ENCODE measurements at places on chromosomes 16 and 17.
A peak's percentile ranks its signal among the peaks of the same experiment; 100 is the strongest.

DNA sequence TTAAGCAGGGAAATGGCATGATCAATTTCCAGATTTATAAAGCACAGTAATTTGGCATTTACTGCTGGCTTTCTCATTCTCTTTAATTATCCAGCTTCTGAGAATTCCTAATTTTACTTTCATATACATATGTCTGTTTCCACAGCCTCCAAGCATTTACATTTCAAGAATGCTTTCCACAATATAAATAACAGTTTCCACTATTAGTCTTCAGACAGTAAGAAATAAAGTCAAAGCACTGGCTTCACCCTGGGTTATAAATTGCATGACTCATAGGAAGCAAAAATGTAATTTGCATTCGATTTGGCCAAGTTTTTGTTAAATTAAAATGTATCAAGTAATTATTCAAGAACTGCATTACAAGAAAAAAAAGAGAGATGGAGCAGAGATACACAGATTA, 53.5 kb downstream of the MPHOSPH6 start:
- no peak for DNase-seq

DNA sequence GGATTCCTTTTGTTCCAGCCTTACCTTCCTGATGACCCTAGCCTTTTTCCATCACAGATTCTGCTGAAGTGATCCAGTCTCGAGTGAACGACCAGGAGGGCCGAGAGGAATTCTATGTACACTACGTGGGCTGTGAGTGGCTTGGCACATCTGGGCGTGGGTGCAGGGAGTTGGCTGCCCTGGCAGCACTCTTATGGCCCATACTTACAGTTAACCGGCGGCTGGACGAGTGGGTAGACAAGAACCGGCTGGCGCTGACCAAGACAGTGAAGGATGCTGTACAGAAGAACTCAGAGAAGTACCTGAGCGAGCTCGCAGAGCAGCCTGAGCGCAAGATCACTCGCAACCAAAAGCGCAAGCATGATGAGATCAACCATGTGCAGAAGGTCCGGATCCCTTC, 2.7 kb downstream of the KAT8 start:
- DNase-seq = no peak

DNA sequence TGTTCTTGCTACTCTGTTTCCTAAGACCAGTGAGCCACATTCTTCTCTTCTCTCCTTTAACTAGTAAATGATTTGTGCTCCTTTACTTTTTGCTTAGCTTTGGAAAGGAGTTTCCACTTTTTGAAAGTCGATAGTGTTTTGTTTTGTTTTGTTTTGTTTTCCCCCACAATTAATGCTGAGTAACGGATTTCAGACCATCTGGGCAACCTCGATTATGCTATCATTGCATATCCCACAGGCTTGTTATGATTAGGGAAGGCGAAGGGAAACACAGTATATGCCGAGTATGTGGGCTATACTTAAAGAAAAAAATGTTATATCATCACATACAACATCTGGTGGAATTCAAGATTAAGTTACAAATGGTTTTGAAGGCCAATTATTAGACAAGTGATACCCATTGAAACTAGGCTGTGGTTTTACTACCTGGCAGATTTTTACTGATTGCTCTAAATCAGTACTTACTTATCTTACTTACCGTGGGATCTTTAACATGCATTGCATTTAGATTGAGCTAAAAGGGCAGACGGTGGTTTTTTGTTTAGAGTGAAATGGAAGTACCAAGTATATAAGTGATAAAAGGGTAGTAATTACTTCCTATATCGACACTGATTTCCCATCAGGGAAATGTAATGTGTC, 361.3 kb upstream of the SOX9 start:
- DNase-seq = no peak

GRCh38 chr17:57215317-57215716, 41.0 kb upstream of the MSI2 start:
- no peak for DNase-seq

DNA sequence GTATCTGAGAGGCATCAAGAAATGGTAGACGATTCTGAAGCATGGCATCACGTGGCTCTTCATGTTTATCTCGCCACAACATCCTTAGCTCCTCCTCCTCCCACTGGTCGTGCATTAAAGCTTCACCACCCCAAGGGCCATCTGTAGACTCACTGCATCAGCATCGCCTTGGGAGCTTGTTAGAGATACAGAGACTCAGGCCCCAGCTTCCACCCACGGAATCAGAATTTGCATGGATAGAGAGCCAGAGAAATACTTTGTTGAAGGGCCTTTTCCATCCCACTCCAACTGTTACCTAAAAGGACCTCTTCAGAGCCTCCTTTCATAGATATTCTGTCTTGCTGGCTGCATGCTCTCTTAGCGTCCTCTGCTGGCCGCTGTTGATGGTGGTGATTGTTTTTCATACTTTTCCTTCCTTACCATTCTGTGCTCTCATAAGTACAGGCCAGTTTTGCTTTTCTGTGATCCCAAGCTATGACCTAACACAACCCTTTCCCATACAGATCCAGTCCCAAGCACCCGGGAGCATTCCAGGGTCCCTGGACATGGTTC, 1049.4 kb upstream of the EEF2KMT start:
- no peak for DNase-seq

DNA sequence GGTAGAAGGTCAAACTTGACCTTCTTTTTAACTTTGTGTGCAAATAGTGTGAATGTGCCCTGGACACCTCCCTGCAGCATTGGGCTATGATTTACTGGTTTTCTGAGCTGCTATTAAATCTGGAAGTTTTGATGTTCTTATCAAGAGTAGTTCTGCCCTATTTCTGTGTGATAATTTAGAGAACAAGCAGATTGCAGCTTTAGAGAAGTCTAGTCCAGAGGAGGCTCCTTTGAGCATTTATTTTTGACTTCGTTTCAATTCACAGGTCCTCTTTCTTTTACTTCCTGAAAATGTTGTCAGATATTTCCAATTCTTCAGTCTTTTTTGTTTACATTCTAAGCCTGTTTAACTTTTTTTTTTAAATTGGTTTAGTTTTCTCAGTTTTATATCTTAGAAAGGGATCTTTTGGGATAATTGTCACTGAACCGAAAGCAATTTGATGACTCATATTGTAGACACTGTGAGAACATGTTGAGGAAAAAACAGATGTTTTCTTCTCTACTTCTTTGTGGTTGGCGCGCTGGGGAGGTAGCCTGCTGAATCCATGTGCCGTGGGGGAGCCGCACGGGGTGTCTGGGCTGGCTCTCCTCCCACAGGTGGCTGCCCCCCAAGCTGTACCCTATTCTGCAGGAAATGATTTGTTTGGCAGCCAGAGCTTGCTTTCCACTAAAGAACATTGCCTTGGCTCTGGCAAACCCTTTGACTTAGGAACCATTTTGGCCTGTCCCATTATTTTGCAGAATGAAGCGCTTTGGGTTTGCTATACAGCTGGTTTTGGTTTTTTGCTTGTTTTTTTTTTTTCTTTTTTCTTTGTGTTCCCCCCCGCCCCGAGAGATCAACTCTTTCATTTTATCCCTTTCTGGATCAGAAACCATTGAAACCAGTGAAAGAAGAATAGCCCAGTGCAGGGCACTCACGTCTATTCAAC, 53.4 kb downstream of the MFSD11 start:
- peak; percentile 27 for DNase-seq

DNA sequence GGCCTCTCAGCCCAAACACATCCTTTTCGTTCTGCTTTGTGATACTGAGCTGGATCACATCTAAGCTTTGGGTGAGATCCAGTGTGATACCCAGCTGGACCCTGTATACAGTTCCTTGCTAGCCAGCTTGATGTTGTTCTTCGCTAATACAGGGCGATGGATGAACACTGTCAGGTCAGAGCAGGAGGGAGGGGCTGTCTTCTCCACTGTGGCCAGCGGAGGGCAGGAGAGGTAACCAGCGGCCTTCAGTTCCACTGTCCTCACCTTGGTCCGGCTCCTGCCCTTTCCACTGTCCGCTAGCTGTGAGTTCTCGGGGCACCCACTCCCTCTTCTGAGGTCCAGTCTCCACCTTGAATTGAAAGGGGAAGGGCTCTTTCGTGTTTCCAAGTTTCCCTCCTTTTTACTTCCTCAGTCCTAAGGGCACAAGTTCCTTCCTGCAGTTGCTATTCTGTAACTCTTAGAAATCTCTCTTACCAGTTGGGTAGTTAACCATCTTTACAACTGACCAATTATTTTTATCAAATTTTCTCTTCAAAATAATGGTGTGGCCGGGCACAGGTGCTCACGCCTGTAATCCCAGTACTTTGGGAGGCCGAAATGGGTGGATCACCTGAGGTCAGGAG, 3.0 kb upstream of the ZNF213 start:
- DNase-seq = peak; percentile 49

- no peak for DNase-seq
Observed at GRCh38 chr17:32525122-32525521, 38.3 kb downstream of the CDK5R1 start.

DNA sequence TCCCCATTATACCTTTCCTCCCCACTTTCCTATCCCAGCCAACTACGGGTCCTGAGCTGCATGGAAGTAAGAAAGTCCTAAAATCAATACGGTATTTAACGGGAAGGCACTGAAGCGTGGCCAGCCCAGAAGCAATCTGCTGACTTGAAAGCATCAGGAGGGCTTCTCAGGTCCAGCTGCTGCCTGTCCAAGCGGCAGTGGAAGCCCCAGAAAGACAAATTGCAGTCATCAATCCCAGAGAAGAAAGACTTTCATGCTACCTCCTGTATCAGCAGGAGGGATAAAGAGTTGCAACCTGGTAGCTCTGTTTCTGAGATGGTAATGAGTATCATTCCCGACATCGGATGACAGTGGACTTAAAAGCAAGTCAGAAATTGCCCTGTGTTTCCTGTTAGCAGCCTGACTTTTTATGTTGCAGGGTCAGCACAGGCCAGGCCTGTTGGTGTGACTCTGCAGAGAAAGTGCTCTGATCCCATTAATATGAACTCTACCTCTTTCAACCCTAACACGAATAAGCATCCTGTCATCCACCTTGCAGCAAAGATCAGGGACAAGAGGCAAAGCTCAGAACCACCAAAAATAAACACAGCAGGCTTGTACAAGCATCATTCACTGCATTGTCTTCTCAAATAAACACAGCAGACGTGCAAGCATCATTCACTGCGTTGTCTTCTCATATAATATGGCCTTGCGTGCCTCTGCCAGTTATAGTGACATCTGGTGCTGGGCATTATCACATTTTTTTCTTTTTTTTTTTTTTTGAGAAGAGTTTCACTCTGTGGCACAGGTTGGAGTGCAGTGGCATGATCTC, 358.6 kb upstream of the CDH11 start:
- no peak for DNase-seq

GRCh38 chr16:6913566-6913965, 419.1 kb upstream of the RBFOX1 start:
- no peak for DNase-seq

- DNase-seq = no peak
Observed at GRCh38 chr17:82851381-82851780, 11.6 kb upstream of the ZNF750 start.

DNA sequence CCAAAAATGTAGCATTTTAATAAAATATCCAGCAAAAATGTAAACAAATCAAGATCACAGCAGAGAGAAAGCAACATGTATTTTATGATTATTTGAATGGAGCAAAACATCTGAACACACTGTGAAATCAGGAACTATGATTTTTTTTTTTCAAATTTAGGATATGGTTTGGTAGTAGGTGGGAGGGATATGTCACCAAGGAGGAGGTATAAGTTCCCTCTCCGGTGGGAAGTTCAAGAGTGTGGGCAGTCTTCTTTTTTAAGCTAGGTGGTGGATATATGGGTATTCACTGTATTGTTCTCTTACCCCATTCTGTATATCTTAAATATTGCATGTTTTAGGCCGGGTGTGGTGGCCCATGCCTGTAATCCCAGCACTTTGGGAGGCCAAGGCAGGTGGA, 10.2 kb downstream of the CDR2 start:
- DNase-seq = no peak

DNA sequence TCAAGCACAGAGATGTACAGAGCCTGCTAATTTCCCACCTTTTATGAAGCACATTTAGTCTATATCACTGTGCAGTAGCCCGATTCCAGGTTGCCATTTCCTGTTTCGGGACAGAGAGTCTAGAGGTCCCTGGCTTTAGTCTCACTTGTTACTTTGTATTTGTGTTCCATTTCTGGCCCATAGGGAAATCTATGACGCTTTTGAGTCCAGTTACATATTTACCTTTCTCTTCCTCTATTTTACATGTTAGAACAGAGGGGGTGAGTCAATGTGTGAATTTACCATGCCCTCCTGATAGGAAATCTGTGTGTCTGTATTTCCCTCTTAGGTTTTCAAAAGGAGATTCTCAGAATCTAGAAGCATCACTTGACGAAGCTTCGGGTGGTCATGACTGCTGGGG, 227.1 kb upstream of the ZFHX3 start:
- DNase-seq = no peak

GRCh38 chr16:66422366-66422765, 4.7 kb upstream of the BEAN1 start:
- DNase-seq = no peak

DNA sequence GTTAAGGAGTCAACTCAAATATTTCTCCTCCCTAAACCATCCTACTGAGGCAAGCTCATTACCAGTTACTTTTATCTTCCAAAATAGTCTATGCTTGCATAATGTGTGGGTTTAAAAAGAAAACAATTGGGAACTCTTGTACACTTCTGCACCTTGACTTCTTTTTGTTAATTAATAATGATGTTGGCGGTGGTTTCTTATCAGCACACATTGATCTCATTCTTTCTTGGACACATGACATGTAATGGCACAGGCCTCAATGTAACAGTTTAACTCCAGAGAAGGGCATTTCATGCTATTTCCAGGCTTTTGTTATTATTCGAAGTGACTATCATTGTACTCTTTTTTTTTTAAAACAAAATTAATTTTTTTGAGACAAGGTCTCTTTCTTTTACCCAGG, 7.8 kb downstream of the PLCG2 start:
- no peak for DNase-seq

- no peak for DNase-seq
Observed at GRCh38 chr17:81118308-81119221, 46.7 kb upstream of the PVALEF start.

DNA sequence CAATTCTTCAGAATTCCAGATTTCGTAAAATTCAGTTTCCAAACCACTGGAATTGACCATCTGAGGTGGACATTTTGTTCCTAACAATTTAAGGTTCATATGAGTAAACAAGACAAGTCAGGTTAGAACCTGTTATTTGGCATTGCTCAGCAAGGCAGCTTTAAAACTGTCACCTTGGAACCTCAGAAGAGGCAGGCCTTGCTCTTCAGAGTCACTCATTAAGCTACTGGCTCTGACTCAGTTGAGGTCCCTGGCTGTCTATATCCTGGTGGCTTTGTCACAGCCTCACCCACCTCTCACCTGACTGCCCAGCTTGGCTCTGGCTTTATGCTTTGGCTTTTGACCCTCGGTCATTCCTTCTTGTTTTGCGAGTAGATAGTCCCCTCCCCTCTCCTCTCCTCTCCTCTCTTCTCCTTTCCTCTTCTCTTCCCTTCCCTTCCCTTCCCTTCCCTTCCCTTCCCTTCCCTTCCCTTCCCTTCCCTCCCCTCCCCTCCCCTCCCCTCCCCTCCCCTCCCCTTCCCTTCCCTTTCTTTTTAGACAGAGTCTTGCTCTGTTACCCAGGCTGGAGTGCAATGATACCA, 238.4 kb downstream of the SHISA9 start:
- DNase-seq = no peak

- no peak for DNase-seq
Observed at GRCh38 chr16:27273330-27273669, 4.7 kb upstream of the NSMCE1 start.

Measured in B cell (primary cell).